ENCODE measurements at places on chromosomes 5 and 9. TPM values are rescaled to one million over a fixed set of nuclear protein-coding genes. Genes with fewer than 3 reads are reported as not detected.

FSTL4 gene
- not detected for total RNA-seq

IL17B gene
- not detected for total RNA-seq

UBE2QL1 gene
- 22.8 TPM for total RNA-seq

LECT2 gene
- not detected for total RNA-seq

C5orf52 gene
- total RNA-seq: not detected

FOXB2 gene
- total RNA-seq: not detected

BTNL9 gene
- total RNA-seq: 38.9 TPM

MOB3B gene
- total RNA-seq: 1.5 TPM

POLR3G gene
- total RNA-seq: 0.46 TPM

SPATA31E1 gene
- not detected for total RNA-seq

LCN12 gene
- 2.1 TPM for total RNA-seq

DMRT2 gene
- not detected for total RNA-seq

F2RL1 gene
- 0.62 TPM for total RNA-seq

C9 gene
- total RNA-seq: not detected

DMGDH gene
- 2.2 TPM for total RNA-seq

MSMP gene
- total RNA-seq: not detected

DNAJC21 gene
- total RNA-seq: 50.3 TPM

PRDM9 gene
- total RNA-seq: not detected

AHRR gene
- 1.8 TPM for total RNA-seq

MRPS27 gene
- 69.3 TPM for total RNA-seq

INSL6 gene
- not detected for total RNA-seq

GARIN3 gene
- total RNA-seq: not detected

DDX4 gene
- not detected for total RNA-seq

TNFSF8 gene
- 0.46 TPM for total RNA-seq

SHOC1 gene
- not detected for total RNA-seq

CCNI2 gene
- total RNA-seq: 0.08 TPM

SPINK6 gene
- total RNA-seq: not detected

OLFML2A gene
- total RNA-seq: 27.5 TPM

ANKRD31 gene
- total RNA-seq: 0.08 TPM

ALDH1A1 gene
- total RNA-seq: 19.8 TPM

SCGB3A1 gene
- not detected for total RNA-seq
